Fibroblast of skin of scalp (primary cell): ENCODE measurements at places on chromosomes 12 and 14.

DNA sequence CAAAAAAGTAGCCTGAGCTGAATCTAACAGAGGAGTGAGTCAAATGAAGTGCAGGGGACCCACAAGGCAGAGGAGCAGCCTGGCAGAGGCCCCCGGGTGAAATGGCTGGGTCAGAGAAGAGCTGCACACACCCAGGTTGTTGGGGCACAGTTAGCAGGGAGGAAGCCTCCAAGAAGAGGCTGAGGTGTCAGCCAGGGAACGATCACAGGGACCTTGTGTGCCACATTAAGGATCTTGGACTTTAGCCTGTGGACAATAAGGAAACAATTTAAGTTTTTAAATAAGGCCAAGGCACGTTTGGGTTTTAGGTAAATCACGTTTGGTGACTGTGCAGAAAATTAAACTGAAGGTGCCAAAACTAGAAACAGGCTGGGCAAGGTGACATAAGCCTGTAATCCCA is 35.1 kb downstream of the OR10P1 start:
- no peak for DNase-seq

- peak; percentile 32 for DNase-seq
Observed at GRCh38 chr14:35336494-35337268, 44.5 kb downstream of the PSMA6 start.

GRCh38 chr12:57770734-57771133 is 1.2 kb downstream of the METTL1 start:
- DNase-seq: no peak

- no peak for DNase-seq
Observed at GRCh38 chr12:64756376-64756775, 2.8 kb downstream of the GNS start.

- DNase-seq: peak; percentile 46
Observed at GRCh38 chr14:73180385-73180805, 44.1 kb downstream of the PSEN1 start.

DNA sequence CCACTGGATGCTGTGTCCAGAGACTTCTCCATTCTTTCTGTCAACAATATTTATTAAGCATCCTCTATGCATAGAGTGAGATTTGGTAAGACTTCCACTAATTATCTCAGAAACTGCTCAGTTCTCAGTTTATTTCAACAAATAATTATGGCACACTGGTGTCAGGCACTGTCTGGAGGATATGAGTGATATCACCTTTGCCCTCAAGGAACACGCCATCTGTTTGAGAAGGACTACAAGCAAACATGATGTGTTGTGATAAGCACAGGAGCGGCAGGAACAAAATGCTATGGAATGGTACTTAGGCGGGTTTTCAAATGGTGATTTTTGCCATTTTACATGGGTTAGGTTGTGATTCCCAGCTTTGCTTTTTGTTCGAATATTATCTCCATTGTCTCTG is 229.2 kb downstream of the DPF3 start:
- DNase-seq: no peak

- peak; percentile 64 for DNase-seq
Observed at GRCh38 chr12:13661005-13661887, 320.2 kb downstream of the GRIN2B start.

DNA sequence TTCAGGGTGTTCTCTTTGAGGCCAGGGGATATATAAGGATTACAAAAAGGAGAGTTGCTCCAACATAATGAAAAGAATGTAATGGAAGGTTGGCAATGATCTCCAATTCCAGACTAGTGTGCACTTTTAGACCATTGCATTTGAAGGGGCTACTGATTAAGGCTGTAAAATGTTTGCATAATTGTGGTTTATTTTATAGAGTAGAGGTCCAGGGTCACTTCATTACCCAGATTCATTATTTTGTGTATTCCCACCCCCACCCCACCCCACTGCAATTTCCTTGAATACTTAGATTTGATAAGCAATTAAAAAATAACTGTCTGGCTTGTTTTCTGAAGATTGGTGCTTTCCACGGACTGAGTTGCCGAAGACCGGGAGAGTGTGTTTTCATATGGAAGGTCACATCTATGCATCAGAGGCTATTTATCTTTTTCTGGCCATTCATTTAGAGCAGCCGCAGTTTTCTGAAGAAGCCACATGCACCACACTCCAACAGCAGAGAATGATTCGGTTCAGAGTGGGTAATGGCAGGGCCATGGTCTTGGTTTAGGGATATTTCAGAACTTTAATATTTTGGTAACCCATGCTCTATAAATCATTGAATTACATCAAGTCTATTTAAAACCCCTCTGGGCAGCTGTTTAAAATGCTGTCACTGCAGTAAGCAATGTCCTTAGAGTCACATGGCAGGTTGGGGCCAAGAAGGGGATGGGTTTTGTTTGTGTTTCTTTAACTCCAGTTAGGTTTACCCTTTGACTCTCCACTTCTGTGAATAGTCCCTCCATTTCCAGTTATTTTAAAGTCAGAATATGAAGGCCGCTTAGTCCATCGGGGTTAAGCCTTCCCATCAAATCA is 94.6 kb downstream of the TMEM30B start:
- DNase-seq: no peak

GRCh38 chr12:109449845-109450532 is 27.1 kb downstream of the KCTD10 start:
- DNase-seq: no peak

- no peak for DNase-seq
Observed at GRCh38 chr12:103028881-103029639, 71.6 kb downstream of the ASCL1 start.

DNA sequence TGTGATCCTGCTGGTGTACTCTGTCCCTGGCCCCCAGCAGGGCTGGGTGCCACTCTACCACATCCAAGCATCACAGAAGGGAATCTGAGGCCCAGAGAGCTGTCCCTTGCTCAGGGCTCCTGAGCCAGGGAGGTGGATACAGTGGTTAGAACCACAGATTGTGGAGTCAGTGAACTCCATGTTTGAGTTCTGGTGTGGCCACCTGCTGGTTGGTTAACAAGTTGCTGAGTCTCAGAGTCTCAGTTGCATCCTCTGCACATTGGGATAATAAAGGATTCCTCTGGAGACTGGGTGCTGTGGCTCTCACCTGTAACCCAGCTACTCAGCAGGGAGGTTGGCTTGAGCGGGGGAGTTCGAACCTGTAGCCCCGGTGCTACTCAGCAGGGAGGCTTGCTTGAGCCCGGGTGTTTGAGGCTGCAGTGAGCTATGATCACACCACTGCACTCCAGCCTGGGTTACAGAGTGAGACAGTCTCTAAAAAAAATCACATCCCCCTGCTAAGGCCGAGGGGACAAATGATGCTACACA is 39.4 kb downstream of the MVK start:
- peak; percentile 12 for DNase-seq
